ENCODE measurements at places on chromosomes 7 and 10. TPM values are rescaled to one million over a fixed set of nuclear protein-coding genes. Genes with fewer than 3 reads are reported as not detected.

SORCS3 gene
- 1.3 TPM for total RNA-seq

EEPD1 gene
- 9.7 TPM for total RNA-seq

EMX2 gene
- total RNA-seq = 0.95 TPM

FGF8 gene
- total RNA-seq = not detected

AOAH gene
- 7.1 TPM for total RNA-seq

GDF10 gene
- 7.8 TPM for total RNA-seq
